PC-3 (cell line): ENCODE measurements at places on chromosomes 12 and 14. TPM values are rescaled to one million over a fixed set of nuclear protein-coding genes. Genes with fewer than 3 reads are reported as not detected.

DNA sequence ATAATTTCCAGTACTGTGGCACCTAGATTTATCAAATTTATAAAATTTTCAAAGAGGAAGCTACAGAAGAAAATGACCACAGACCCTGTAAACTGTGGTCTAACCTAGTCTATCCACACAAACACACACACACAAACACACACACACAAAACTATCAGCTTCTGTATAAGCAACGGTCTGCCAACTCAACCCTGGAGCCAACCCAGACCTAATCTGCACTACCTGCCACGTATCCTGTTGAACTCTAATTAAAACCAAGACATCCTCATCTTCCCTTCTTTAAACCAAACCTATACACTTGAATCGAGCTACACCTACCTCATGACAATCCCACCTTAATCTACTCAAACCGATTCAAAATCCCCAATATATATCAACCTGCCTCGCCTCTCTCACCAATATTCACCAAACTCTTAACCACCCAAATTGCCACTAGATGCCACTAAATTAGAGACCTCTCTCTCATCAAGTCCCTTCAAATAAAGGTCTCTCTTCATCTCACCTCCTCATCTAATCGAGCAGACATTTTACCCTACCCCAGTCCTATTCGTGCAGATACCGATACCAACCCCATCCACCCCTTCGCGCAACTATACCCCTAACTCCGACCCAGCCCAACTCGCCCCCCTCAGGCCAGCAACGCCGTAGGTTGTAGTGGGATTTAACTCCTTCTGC lies 808 bp downstream of the ACIN1 start:
- DNase-seq: no peak

GRCh38 chr12:53988541-53989226 lies 3.7 kb downstream of the HOXC10 start:
- DNase-seq: no peak

Gene COX8C
- not detected in 2 replicates for total RNA-seq

Gene SLC25A47
- total RNA-seq: 0.07 TPM in 1 of 2 replicates, not detected in the other
